SJSA1 (cell line): ENCODE measurements at places on chromosomes 3 and 15.
A peak's percentile ranks its signal among the peaks of the same experiment; 100 is the strongest.

DNA sequence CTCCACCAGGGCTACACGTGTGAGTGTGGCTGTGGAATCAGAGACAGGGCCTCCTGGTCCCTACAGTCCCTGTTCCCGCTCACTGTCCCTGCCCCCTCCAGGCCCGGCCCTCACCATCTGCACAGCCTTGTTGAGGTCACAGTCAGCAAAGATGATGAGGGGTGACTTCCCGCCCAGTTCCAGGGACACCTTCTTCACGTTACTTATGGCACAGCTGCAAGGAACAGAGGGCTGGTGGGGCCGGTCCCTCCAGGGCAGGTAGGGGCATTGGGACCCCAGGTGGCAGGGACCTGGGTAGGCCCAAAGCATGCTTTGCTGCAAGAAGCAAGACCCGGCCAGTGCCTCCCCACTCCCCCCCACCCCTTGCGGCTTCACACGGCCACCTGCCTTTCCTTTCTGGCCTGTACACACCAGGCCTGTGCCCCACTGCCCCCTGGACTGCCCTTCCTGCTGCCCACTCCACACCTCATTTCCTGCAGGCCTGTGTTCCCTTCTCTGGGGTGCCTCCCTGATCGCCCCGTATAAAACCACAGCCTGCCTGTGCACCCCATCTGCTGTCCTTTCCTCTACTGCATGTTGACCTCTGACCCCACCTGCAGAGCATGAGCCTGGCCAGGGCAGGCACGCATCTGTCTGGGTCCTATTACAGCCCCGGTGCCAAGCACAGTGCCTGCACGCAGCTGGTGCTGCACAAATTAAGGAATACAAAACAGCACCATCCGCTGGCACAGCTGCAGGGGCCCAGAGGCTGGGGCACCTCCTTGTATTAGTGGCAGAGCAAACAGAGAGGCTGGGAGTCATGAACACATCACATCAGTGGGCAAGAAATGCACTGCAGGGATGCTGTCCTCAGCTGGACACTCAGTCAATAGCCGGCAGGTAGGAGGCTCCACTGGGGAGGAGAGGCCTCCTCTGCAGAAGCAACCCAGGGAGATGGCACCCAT, 30.8 kb upstream of the SLC41A3 start:
- no peak for DNase-seq

GRCh38 chr15:90425726-90426346, 37.8 kb downstream of the IQGAP1 start:
- no peak for DNase-seq

GRCh38 chr15:27482287-27482686, 511.3 kb downstream of the GABRG3 start:
- DNase-seq: no peak

DNA sequence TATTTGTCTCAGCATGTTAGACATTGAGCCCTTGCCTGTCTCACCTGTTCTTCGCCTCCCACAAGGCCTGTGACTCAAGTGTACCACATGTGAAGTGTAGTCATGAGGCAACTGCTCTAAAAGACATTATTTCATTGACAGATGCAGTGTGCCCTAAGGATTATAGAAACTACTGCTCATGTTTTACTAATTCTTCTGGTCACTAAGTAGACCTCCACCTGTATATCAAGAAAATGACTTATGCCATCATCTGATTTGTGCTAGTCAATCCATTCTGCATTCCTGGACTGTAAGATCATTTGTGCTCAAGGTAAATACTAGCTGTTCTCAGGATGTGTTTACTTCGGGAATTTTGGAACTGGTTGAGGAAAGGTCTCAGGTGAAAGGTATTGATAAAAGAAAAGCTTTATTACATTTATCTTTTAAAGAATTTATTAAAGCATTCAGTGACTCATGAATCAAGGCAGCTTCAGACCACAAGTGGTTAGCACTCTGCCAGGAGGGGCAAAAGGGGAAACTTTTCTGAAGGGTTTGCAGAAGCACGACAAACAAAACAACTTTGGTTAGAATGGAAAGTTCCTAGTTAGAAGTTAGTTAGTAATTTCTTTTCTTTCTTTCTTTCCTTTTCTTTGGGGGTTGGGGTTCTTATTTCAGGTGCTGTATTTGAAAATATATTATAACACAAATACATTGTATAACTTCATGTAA, 465.3 kb upstream of the CBLB start:
- DNase-seq: no peak

DNA sequence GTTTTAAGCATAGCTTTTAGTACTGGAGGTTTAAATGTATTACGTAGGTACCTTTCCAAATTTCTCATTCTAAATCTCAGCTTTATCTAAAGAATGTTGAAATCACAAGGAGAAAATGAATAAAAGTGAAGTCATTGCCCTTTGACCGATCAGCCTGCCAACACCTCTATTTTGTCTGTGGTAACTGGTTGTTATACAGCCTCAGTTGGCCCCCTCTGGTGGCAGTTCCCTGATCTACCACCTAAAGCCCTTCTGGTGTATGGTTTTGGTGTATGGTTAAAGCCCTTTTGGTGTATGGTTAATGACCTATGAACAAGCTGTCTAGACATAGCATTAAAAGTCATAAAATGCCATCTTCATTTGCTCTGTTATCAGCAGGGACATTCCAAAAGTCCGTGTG, 378.2 kb upstream of the AZI2 start:
- DNase-seq: no peak

- DNase-seq: no peak
Observed at GRCh38 chr3:22952860-22953259, 250.3 kb upstream of the UBE2E2 start.

GRCh38 chr3:36893826-36894225, 51.0 kb downstream of the TRANK1 start:
- no peak for DNase-seq

- DNase-seq: no peak
Observed at GRCh38 chr3:170962411-170962810, 54.0 kb upstream of the EIF5A2 start.

GRCh38 chr3:21894459-21895340, 143.7 kb upstream of the ZNF385D start:
- DNase-seq: no peak

- DNase-seq: no peak
Observed at GRCh38 chr15:94203306-94203705, 28.1 kb upstream of the MCTP2 start.

DNA sequence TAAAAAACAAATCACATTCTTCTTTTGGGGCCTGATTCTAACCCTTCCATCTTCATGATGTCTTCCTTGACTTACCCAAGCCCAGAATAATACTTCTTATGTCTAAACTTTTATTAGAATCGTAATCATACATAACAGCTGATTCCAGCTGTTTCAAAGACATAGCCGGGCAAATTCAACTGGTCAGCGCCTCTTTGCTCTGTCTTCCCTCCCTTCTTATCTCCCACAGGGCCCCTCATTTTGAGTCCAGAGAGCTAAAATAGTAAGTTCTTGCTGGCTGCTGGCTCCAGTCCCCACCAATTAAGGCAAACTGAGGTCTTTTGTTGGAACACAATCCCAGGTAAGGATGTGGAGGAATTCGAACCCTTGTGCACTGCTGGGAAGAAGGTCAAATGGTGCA, 108.6 kb downstream of the ADCY5 start:
- DNase-seq: no peak

- DNase-seq: no peak
Observed at GRCh38 chr15:77510066-77511057, 89.7 kb downstream of the HMG20A start.

DNA sequence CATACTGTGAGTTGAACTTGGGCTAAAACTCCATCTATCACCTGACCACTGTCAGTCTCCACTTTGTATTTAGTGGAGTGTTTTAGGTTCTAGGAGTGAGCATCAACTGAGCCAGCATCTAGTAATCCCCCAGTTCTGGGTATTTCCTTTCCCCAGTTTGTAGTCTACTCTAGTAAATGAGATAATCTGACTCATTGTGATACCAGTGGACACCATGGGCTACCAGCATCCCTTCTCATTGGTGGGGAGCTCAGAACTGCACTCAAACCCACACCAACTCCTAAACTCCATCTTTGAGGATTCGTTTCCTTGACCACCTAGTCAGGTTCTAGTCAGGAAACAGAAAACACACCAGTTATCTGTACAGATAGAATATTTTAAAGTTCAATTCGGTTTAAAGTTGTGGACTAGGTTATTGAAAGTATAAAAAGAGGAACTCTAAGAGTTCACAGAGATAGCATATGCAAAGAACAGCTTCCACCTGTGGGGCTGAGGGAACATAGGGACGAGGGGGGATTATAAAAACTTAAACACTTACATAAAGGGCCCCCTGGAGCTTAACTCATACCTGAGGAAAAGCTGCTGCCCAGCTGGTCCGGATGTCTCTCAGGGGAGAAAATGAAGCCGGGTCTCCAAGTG, 36.0 kb downstream of the LEO1 start:
- no peak for DNase-seq

- DNase-seq: no peak
Observed at GRCh38 chr3:105367063-105367405, 325 bp downstream of the ALCAM start.

- DNase-seq: no peak
Observed at GRCh38 chr3:177746337-177746933, 549.2 kb upstream of the TBL1XR1 start.

DNA sequence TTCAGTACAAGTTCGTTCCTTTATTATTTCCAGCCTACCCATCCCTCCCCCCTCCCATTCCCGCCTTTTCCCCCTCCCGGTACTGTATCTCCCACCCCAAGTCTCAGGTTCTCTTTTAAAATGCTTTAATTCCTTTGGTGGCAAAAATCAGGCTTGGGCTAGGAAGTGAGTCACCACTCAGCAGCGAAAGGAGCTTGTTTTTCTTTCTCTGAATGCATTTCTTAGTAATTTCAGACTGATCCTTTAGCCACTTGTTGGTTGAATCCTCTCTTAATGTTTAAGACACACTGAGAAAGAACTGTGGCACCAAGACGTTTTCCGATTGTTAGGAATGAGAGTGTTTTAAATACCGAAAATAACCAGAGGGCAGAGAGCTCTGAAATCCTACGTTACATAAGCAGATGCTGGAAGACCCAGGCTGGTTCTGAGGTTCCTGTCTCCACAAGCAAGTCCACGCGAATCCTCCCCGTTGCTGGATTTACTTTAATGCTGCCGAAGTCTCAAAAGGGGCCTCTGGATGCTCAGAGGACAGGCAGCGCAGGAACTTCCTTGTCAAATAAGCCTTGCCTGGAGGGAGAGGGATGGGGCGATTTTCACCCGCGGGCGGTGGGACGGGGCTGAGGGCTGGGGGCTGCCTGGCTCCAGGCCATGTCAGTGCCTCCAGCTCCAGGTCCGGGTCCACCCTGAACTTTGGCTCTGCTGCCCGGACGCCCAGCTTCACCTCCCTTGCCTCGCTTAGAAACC, 854 bp upstream of the COL8A1 start:
- peak; percentile 85 for DNase-seq

DNA sequence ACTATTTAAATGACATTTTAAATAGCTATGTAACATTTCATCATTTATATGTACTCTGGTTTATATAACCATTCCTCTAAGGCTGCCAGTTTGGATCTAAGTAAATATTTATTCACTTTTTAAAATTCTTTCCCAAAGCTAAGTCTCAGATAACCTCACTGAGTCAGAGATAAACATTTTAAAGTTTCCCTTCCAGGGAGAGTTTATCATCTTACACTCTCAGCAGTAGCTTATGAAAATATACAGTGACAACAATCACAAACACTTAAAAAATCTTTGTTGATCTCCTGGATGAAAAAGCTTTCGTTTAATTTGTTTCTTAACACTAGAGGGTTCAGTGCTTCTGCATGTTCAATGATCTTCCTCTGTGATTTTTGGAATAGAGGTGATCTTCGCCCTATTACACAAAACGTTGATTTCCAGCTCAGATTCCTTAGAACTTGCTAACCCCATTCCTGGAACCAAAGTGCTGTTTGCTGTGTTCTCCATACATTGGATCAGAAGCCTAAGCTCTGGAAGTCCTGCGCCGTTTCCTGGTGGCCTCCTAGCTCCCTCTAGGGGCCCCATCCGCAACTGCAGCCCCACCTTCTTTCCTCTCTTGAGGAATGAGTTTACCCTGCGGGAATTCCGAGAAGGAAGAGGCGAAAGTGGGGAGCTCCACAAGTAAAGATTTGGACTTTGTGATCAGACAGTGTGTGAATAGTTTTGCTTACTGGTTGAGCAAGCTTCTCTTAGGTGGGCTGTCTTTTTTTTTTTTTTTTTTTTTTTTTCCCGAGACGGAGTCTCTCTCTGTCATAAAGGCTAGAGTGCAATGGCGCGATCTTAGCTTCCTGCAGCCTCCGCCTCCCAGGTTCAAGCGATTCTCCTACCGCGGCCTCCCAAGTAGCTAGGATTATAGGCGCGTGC, 29.3 kb upstream of the SACM1L start:
- DNase-seq: peak; percentile 90

GRCh38 chr3:60764870-60765269, 486.4 kb downstream of the FHIT start:
- DNase-seq: no peak

DNA sequence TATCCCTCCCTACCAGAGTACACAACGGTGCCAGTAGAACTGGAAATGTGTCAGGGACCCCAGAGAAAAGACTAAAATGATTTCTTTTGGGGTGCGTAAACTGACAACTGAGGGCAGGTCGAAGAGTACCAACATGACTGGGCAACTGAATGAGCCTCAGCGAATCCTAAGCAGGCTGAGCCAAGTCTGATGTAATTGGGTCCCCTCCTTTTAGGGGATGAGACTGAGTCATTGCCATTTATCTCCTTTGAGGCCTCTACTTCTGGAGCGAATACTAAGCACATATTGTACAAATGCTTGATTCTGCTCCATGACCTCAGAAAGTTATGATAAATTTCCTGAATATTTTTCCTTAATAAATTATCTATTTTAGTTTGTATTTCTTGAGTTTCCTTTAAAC, 17.3 kb upstream of the GPR156 start:
- no peak for DNase-seq

- no peak for DNase-seq
Observed at GRCh38 chr3:8442993-8443650, 58.5 kb upstream of the LMCD1 start.

- DNase-seq: no peak
Observed at GRCh38 chr3:54180921-54181320, 58.6 kb downstream of the CACNA2D3 start.

GRCh38 chr3:152628496-152628895, 206.4 kb upstream of the P2RY1 start:
- no peak for DNase-seq

GRCh38 chr3:162096874-162097273, 600.3 kb downstream of the OTOL1 start:
- DNase-seq: no peak

- peak; percentile 83 for DNase-seq
Observed at GRCh38 chr15:82051664-82052063, 5.8 kb upstream of the MEX3B start.

DNA sequence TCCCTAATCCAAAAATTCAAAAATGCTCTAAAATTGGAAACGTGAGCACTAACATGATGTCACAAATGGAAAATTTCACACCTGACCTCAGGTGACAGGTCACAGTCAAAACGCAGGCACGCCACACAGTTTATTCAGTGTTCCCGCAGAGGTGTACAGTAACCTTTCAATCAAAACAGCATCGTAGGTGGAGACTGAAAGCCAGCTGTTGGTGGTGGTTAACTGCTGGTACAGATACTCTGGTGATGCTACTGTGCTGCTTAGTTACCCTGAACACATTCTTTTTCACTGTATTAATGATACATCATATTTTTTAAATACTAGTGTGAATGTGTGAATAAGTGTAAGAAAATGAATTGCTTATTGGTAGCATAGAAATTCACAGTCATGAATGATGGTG, 23.8 kb downstream of the RAB11A start:
- no peak for DNase-seq

GRCh38 chr3:45170096-45170495, 23.9 kb upstream of the CDCP1 start:
- no peak for DNase-seq
